ENCODE measurements at places on chromosomes 2 and 18.

GRCh38 chr2:136008205-136008865, 22.9 kb upstream of the DARS1 start:
- no peak for DNase-seq

GRCh38 chr18:8707556-8708300, 2.4 kb downstream of the MTCL1 start:
- DNase-seq = peak; percentile 76

DNA sequence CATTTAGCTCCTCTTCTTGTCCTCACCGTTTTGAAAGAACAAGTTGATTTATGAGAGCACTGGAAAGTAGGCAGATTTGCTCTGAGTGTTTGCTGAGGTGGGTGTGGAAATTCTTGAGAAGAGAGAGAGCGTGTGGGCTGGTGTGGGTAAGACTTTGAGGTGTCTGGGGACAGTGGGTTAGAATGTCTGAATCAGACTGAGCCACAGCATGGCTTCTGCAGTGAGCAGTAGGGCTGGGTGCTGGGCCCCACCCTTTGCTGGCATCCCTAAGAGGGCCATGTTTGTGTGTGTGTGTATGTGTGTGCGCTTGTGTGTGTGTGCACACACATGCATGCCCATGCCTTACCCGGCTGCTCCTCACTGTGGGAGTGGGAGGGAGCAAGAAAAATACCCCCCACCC, 63.7 kb downstream of the COPS8 start:
- DNase-seq = peak; percentile 80

DNA sequence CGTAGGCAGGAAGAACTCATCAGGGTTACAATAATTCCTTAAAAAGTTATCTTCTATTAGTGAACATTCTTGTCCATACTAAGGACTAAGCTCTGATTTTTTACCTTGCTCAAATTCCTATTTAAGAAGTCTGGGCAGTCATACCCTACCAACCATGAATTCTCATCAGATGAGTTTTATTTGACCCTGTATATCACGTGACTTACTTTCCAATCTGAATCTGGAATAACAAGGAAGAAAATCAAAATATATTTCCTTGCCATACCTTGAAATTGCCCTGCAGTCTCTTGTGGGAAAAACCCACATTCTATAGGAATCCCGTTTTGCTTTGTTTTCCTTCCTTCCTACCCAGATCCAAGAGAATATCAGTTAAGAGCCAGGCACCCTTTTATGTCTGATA, 352.7 kb downstream of the AKAIN1 start:
- no peak for DNase-seq

- no peak for DNase-seq
Observed at GRCh38 chr2:181948227-181948626, 37.4 kb upstream of the PPP1R1C start.

DNA sequence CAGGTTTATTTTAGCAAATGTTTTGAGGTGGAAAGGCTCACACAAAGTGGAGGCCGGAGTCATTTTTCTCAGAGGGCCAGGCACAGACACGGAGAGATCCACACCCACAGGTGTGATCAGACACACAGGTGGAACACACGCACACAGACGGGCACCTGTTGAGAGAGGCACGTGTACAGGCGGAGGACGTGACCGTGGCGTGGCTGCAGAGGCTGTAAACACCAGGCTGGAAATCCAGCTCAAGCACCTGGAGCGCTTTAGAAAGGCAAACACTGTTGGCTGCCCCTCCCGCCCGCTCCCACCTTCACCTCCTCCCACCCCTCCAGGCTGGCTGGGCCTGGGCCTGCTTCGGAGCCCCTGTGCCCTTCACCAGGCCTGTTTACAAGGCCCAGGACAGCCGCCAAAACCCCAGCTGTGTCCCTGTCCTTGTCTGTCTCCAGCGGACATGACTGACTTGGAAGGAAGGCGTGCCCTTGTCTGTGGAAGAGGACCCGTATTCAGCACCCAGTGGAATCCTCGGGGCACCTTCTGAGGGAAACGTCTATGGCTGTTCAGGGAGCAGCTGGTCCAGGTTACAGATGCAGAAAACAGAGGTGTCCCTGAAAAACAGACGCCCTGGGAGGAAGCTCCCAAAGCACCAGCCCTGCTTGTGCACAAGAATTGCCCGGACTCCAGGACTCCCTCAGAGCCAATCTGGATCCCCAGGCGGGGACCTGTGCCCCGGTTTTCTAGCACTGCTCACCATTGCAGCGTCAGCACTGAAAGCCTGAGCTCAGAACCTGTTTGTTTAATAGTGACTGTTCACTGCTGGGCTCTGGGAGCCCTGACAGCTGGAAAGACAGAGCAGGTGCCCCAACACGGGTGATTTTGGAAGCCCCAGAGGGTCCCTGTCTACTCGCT, 134.3 kb upstream of the HAAO start:
- DNase-seq = no peak
